Cerebellar nuclear complex (tissue), 1 donor: ENCODE measurements at places on chromosomes 2 and 18.

GRCh38 chr2:130370490-130370889, 14.6 kb downstream of the PTPN18 start:
- DNase-seq, result no peak

DNA sequence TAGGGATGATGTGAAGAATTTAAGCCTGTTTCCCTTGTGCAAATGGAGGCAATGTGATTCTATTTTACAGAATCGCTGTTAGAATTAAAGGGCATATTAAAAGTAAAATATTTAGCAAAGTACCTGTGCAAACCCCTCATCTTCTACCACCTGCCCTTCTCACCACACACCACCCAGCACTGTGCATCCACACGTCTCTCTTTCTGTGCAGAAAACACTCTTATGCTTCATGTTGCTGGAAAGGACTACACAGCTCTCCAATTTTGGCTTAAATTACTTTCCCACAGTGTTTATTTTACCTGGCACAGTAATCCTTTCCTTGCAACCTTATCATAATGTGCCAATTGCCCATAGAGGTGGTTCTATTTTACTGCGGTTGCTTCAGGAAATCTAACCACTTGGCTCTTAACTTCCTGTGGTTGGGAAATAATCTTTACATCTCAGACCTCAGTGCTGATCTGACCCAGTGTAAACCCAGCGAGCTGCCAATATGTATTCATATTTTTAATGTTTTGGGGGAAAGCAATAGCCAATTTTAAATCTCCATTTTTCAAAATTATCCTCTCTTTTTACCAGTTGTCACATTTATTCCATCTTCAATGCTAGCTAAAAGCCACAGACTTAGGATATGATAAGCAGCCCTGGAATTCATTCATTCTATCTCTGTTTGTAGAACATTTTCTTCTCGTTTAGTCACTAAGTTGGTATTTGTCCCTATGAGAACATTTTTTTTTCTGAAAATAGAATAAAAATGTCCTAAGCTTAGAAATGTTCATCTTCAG, 250.9 kb downstream of the DSEL start:
- no peak for DNase-seq

DNA sequence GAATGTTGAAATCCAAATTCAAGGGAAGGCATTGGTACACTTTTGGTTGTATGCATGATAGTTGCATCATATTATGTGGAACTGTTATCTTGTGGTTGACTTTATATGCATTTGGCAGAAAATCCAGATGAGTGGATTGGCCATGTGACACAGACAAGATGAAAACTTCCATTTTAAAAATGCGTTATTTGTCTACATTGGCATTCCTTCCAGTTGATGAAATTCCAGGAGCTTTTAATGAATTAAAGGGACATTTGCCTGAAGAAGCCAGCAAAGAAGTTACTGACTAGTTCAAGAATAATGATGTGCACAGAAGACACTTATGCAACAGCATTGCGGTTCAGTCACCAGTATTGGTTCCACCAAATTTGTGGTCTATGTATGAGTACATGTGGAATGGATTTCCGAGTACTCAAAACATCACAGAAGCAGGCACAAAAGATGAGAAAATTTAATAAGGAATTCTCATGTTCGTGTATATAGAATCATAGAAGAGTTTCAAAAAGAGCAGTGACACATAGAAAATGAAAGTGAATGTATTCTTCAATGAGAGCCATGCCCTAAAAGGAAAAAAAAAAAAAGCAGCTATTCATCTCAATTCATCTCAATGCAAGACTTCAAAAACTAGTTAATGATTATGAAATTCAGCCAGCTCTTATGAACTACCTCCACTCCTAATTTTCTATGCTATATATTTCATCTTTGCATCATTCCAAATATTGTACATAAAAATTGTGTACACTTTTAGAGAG, 232.1 kb downstream of the RBM43 start:
- no peak for DNase-seq

GRCh38 chr2:146415291-146415690, 1429.5 kb upstream of the ACVR2A start:
- no peak for DNase-seq

DNA sequence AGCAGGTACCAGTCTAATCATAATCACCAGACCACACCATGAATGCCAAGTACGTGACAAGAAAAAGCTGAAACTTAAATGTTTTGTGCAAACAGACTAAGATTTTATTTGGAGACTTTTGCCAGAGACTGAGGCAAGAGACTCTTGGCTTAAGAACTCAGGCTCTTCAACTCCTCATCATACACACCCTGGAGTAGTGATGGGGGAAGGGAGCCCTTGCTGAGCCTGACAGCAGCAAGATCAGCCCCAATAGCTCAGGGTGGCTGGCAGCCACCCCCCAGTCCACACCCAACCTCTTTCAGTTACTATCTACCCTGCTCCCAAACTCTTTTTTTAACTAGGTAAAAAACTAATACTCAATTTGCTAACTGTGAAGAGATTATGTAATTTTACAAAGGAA, 114.8 kb downstream of the CCBE1 start:
- no peak for DNase-seq

- no peak for DNase-seq
Observed at GRCh38 chr2:69143748-69144360, 130.9 kb downstream of the ANTXR1 start.

- DNase-seq, result no peak
Observed at GRCh38 chr2:61910603-61911002, 5.1 kb downstream of the COMMD1 start.

DNA sequence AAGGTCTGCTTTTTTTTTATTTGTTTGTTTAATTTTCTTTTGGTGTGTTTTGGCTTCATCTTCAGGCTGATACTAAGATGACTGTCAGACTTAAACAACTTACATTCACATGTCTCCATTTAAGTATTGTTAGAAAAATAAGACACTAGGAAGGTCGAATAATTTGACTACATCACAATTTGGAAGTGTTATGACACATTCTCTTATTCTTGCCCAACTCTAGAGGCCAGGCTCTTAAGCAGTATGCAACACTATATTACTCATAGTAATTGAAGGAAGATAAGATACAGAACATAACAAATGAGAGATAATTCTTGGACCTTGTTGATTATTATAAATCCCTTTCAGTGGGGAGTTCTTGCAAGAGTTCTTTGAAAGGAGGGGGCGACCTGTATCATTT, 295.3 kb upstream of the COL3A1 start:
- no peak for DNase-seq

GRCh38 chr2:191020742-191021381, 6.9 kb upstream of the STAT1 start:
- DNase-seq, result no peak

DNA sequence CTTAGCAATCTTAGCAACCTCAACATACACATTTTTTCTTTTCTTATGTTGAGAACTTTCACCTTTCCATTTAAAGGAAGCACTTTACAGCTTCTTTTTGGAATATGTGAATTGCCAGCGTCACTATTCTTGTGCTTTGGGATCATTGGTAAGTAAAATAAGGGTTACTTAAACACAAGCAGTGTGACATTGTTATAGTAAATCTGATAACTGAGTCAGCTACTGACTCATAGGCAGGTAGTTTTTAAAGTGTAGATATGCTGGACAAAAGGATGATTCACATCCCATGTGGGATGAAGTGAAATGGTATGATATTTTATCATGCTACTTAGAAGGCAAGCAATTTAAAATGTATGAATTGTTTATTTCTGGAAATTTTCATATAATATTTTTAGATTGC, 637.2 kb downstream of the DCDC2C start:
- no peak for DNase-seq

DNA sequence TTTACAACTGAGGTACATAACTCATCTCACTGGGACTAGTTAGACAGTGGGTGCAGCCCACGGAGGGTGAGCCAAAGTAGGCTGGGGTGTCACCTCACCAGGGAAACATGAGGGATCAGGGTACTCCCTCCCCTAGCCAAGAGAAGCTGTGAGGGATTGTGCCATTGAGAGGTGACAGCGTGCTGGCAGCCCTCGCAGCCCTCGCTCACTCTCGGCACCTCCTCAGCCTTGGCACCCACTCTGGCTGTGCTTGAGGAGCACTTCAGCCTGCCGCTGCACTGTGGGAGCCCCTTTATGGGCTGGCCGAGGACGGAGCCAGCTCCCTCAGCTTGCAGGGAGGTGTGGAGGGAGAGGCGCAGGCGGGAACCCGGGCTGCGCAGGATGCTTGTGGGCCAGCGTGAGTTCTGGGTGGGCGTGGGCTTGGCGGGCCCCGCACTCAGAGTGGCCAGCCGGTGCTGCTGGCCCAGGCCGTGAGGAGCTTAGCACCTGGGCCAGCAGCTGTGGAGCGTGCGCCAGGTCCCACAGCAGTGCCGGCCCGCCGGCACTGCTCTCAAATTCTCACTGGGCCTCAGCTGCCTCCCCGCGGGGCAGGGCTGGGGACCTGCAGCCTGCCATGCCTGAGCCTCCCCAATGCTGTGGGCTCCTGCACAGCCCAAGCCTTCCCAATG, 44.5 kb upstream of the FAM110C start:
- no peak for DNase-seq

GRCh38 chr2:232537079-232537478, 2.4 kb upstream of the CHRNG start:
- DNase-seq, result no peak

- DNase-seq, result no peak
Observed at GRCh38 chr2:44778221-44778654, 163.3 kb upstream of the SIX3 start.

DNA sequence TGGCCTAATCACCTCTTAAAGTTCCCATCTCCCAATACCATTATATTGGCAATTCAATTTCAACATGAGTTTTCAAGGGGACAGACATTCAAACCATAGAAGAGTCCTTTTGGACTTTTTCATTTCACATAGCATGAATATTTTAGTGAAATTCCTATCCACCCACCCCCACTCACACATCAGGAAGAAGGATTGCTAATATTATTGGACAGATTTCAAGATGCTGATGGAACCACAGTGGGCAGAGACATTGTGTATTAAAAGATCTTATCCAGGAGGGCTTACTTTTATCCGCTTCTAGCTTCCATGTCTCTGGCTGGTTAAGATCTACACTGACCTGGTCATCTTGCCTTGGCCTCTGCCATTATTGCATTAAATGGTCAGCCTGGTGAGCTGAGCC, 297.4 kb upstream of the ACVR2A start:
- DNase-seq, result no peak

GRCh38 chr2:238701341-238702206, 146.3 kb upstream of the TWIST2 start:
- DNase-seq, result no peak

- no peak for DNase-seq
Observed at GRCh38 chr2:161578998-161579397, 45.2 kb upstream of the SLC4A10 start.

DNA sequence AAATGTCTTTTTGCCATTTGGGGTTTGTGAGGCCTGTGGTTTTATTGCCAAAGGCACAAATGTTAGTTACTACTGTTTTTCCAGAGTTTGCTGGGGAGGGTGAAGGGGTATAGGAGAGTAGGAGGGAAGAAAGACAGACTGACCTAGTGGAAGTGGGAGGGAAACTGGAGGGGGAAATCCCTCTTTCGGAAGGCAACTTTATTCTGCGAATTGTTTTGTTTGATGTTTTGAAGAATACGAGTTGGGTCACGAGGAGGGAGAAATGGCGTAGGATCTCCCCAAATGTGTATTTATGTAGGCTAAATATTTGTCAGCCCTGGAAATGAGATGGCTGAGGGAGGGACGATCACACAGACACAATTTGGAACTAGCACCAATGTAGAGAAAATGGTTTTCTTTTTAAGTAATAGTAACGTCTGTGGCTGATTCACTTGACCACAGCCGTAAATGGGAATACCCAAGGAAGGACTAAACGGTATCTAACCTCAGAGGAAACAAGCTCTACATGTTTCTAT, 172.3 kb downstream of the ICOS start:
- DNase-seq, result no peak

DNA sequence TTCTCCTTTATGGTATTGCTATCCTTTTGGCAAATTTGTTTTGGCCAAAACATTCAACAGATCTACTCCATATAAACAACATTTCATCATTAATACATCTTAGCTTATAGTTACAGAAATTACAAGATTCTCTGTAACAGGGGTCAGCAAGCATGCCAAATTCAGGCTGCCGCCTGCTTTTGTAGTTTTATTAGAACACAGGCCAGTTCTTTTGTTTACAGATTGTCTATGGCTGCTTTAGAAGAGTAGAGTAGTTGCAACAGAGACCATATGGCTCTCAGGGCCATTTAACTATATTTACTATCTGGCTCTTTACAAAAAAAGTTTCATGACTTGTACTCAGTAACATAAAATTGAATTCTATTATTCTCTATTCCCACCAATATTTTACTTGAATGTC, 53.9 kb downstream of the LNPK start:
- DNase-seq, result no peak

- DNase-seq, result no peak
Observed at GRCh38 chr2:127712999-127713398, 11.7 kb downstream of the SFT2D3 start.

- no peak for DNase-seq
Observed at GRCh38 chr2:39608263-39608575, 57.5 kb upstream of the TMEM178A start.

GRCh38 chr2:221254299-221254698, 317.8 kb downstream of the EPHA4 start:
- DNase-seq, result no peak

GRCh38 chr18:47935321-47936055, 5.0 kb upstream of the SMAD2 start:
- DNase-seq, result no peak

- DNase-seq, result no peak
Observed at GRCh38 chr2:160603771-160604510, 110.3 kb upstream of the RBMS1 start.

DNA sequence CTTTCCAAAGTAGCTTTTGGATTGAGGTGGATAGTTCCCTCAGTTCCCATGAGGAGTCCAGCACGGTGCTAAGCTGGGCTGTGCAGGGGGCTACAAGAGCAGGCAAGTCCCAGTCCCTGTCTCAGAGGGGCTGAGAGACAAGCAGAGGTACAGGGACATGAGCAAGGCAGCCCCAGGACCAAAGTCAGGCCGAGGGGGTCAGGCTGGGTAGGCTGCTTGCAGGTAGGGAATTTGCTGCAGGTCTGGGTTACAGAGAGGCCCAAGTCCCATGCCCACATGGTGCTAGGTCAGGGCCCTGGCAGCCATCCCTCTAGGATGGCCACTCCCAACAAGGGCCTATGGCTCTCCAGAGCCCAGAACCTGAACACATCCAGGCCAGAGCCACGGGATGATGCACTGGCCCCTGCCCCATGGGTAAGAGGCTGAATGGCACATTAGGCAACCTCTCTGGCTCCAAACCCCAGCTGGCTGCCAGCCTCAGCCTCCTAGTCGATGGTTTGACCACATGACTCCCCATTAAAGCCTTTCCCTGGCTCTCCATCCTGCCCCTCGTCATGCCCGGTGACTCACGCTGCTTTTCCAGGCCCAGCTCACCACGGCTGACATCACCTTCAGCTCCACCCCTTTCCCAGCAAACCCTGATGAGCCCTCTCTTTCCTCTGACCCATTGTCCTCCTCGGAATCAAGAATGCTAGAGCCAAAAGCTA, 83.7 kb downstream of the SDC1 start:
- DNase-seq, result no peak

- no peak for DNase-seq
Observed at GRCh38 chr18:51066273-51066672, 36.3 kb downstream of the SMAD4 start.

- DNase-seq, result no peak
Observed at GRCh38 chr18:35252466-35252865, 11.6 kb downstream of the ZNF397 start.

- no peak for DNase-seq
Observed at GRCh38 chr2:86815611-86816010, 24.9 kb upstream of the CD8A start.

- no peak for DNase-seq
Observed at GRCh38 chr2:45852450-45853150, 201.1 kb downstream of the PRKCE start.

- DNase-seq, result no peak
Observed at GRCh38 chr18:56982766-56983165, 164.1 kb upstream of the BOD1L2 start.

- DNase-seq, result no peak
Observed at GRCh38 chr2:128370468-128371247, 52.0 kb upstream of the HS6ST1 start.
